ENCODE measurements at places on chromosomes 12 and 14. TPM values are rescaled to one million over a fixed set of nuclear protein-coding genes. Genes with fewer than 3 reads are reported as not detected.

DNA sequence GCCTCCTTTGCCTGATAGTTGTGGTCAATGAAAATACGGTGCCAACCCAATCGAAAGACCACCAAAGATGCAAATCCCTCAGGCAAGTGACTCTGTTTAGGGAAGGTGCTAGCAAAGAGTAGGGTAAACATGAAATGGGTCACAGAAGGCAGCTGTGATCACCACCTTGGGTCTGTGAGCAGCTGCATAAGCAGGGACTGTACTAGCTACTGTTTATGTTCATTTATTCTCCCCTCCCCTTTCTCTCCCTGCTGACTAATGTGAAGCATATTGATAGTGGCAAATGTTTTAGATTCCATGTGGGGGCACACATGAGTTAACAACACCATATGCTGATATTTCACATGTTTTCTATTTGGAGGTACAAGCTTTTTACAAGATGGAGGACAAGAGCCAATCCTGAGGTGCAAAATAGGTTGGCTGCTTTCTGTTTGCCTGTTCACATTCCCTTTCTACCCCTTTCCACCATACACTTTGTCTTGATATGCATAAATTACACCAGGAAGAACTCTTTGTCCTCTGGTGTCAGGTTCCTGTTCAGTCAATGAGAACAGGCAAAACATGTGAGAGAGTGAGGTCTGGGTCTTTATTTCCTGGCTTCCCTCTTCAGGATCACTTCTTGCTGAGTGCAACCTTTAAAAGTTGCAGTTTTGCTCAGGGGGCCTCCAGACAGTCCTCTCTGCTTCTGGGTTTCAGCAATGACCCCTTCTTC is 71.1 kb downstream of the AVPR1A start:
- no peak for DNase-seq

- no peak for DNase-seq
These were observed 371.1 kb downstream of the FSCB start for GRCh38 chr14:44135972-44136371.

DNA sequence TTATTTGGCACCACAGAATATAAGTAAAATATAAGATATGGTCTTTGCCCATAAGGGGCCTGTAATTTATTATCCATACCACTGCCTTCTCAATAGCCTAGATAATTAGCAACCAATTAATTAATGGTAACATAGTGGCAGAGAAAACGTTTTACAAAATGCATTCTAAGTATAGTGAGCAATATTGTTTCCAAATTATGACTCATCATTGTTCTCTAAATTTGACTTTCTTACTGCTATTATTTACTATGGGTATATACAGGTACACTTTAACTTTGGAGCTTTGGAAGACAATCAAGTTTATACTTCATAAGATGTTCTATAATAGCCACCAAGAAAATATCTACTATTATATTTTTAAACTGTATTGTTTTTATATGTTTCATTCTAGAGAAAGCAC is 26.7 kb downstream of the DCP1B start:
- no peak for DNase-seq

DNA sequence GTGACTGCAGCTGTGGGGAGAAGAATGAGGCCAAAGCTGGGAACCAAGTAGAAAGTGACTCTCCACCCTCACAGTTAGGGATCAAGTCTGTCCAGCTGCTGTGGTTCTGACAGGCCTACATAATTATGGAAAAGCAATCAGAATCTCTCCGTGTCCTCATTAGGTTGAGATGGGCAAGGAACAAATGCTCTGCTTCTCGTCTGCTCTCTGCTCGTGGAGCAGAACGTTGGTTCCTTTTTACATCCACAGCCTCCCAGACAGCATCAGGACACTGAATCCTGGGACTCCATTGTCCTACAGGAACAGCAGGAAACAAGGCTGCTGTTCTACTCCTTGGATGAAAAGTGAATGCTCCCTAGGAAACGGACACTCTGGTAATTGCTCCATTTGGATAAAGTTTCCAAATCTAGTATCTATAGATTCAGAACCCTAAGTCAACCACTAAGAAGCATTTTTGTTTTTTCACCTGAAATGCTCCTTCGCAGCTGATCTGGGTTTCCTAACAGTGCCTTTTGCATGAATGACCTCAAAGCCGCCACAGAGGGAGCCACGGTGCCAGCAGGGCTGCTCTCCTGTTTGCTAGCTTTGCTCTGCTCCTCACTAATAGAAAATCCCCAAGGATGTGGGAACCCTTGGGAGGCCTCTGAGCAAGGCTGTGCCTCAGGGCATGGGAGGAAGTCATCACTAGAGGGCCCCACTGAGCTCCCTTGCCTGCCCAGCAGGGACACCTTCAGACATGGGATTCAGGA is 102.0 kb downstream of the EGLN3 start:
- peak; percentile 69 for DNase-seq

The TAC3 gene
- total RNA-seq, result not detected

The NDRG2 gene
- total RNA-seq, result 315 TPM

Data from left ventricle myocardium superior (tissue), 1 donor.